Ascending aorta (tissue), 2 donors: ENCODE measurements at places on chromosomes 5 and 9.

DNA sequence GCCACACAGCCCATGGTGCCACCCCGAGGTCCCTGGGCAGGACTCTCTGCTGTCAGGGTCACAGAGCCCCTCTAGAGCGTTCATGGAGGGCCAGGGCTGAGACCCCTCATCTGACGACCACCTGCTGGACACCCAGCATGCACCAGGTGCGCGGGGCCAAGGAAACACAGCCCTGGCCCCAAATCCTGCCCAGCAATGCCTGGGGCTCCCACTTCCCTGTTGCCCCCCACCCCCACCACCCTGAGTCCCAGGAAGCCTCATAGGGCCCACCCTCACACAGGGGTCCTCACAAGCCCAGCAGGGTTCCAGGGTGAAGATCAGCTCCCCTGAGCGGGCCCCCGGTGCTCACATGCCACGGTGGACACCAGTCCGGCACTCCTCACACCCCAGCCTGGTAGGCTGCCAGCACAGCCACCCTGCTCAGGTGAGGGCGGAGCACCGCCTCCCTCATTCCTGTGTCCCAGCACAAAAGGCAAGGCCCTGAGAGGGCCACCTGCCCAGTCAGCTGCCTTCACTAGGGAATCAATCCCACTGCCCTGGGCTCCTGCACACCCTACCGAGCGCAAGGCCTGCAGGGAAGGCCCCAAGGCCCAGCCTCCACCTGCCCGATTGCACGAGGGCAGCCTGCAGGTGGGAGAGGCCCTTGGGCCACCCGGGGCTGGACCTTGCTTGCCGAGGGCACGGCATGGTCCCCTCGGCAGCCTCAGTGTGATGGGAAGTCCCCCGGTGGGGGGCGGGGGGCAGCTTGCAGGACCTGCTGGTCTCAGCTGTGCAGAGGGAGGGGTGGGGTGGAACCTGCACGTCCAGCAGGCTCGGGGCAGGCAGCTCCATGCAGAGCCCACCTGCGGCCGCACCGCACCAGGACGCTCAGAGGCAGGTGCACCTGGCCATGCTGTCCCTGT is 56.4 kb upstream of the UBAC1 start:
- no peak for DNase-seq

- DNase-seq: no peak
Observed at GRCh38 chr5:152282331-152282730, 122.7 kb downstream of the NMUR2 start.

GRCh38 chr9:133526721-133527321 is 2.1 kb upstream of the MYMK start:
- no peak for DNase-seq

GRCh38 chr9:124438091-124438490 is 12.2 kb upstream of the ADGRD2 start:
- peak; percentile 40 for DNase-seq

- no peak for DNase-seq
Observed at GRCh38 chr9:99752417-99753109, 69.1 kb upstream of the NR4A3 start.

DNA sequence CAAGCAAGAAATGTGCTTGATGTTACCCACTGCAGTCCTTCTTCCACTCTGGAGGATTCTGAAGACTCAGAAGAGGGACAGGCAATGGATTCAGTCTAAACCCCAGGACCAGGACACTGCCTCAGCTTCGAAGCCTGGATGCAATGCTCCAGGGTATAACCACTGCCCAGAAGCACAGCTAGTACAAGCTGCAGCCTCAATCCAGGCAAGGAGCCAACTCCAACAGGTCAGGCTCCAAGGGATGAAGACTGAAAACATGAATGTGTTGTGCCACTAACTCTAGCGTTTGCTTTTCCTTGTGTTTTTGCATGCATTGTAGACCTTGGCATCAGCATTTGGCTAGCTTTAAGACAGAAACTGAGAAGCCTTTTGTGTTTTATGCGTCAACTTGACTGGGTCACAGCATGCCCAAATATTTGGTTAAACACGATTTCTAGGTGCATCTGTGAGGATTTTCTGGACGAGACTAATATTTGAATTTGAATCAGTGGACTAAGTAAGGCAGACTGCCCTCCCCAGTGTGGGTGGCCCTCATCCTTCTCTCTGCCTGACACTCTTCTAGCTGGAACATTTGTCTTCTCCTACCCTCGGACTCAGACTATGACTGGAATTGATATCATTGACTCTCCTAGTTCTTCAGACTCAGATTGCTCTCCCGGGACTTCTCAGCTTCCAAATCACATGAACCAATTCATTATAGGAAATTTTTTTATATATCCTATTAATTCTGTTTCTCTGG is 20.5 kb upstream of the GPX3 start:
- peak; percentile 21 for DNase-seq
